ENCODE measurements at places on chromosomes 3 and 15.

- no peak for DNase-seq
These were observed 245.6 kb downstream of the CLSTN2 start for GRCh38 chr3:140180603-140181002.

DNA sequence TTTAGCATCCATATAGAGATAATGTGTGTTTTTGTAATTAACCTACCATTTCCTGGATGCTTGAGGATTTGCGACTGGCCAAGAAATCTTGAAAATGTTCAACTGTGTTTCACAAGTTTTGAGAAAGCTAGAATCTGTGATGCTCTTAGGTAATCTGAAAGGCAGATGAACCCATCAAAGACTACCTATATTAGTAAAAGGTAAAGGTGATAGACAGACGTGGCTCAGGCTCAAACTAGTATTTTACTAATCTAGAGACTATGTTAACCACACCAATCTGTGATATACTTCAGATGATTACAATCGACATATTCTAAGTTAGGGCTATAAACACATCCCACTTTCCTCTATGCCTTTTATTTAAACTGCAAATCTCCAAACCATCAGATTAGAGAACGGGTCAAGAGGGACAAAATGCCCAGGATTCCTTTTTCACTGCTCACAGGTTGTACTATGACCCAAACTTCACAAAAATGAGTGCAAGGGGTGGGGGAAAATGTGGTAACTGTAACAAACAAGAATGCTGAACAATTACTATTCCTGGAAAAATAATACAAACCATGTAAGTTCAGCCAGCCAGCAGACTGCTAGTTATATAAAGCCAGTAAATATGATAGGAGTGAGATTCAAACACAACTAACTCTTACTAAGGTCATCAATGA, 295.1 kb downstream of the FOXP1 start:
- DNase-seq, result no peak

DNA sequence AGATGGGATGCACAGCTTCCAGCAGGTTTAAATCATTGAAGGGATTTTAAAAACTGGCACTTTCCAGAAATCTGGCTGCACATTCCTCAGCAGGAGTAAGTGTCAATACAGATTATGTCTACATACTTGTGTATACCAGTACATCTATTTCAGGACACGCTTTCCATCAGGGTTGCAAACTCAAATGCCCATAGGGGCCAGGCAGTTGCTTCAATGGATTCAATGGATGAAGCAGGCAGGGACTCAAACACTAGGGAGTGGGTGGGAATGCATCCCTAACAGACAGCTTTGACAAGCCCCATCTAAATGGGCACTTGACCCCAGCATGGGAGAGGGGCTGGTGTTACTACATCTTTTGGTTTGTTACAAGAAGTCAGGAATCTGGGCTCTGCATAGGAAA, 136.8 kb downstream of the FOXP1 start:
- DNase-seq, result no peak

DNA sequence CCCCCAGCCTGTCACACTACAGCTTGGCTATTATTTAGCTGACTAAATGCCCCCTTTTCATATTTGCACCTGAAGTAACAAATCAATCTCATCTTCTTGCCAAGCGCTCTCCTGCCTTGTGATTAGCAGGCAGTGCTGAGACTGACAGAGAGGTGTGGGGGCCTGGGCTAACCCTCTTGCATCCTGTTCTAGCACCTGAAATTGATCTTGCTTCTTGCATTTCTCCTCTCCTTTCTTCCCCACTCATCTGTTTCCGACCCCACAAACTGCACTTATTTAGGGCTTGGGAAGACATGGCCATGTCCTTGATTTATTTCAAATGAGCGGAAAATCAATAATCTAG, 309.0 kb upstream of the PROK2 start:
- no peak for DNase-seq

GRCh38 chr15:59703979-59704796, 15.1 kb upstream of the BNIP2 start:
- DNase-seq, result no peak

- DNase-seq, result no peak
These were observed 32.5 kb downstream of the PHC3 start for GRCh38 chr3:170149016-170149415.

DNA sequence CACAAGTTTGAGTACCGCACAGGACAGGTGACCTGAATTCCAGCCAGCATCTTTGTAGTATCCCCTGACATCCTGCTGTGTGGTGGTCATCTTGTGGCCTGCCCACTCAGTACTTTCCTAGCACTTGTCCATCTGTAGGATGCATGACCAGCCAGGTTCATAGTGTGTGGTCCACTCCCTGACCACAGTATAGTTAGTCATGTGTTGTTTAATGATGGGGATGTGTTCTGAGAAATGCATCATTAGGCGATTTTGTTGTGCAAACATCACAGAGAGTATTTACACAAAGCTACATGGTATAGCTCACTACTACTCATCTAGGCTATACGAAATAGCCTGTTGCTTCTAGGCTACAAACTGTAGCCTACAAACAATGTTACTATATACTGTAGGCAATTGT, 16.9 kb upstream of the RBPMS2 start:
- no peak for DNase-seq

DNA sequence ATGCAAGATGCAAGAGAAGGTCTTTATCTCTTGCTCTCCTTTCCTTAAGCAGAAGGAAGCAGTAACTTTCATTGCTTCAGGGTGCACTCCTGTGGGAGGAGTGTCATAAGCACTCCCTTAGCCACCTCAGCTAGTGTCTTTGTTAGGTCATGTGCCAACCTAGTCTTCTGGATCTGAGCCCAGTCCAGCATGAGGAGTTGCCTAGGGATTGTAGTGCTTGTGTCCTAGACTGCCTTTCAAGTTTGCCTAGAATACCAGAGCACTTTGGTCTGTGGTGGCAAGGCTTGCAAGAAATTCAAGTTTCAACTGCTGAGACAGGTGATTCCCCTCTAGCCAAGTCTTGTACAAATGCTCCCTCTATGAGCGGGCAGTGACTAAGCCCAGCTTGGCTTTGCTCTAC, 633.6 kb downstream of the ZNF385D start:
- DNase-seq, result no peak

DNA sequence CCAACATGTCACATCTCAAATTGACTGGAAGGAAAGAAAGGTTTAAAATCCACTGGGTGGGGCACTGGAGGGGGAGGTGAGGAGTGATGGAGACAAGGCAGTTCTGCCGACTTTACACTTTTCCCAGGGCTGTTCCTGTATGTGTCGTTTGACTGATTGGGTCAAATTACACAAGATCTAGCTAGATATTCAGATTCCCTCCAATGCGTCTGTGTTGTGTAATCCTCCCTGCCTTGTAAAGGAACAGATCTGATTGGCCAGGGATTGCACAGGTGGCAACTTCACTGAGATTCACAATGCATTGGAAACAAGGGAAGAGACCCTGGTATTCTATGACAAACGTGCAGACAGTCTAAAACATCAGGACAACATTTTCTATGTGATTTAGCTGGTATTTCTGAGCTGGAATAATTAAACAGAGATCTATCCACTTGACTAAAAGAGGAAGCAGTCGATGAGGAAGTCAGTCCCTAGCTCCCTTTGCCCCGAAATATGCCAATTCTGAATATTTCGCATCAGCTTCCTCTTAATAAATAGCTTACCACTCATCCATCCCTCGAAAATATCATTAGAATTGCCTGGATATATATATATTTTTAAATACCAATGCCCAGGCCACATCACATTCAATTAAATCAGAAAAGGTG, 312.9 kb downstream of the RORA start:
- no peak for DNase-seq

GRCh38 chr3:88742674-88743507, 364.5 kb upstream of the EPHA3 start:
- no peak for DNase-seq

DNA sequence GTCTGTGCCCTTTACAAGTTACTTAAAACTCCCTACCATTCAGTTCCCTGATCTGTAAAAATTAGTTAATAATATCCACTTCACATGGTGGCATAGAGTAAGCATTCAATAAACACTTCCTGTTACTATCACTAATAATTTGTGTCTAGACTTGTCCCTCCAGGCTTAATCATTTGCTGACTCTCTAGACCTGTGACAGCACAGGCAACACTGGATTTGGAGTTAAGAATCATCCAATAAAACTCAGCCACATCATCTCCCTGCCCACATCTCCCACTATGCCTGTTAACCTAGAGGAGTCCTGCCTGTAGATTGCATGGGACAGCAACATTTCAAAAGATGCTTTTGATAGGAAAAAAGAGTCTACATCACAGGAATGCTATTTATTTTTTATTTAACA, 564.6 kb downstream of the MFSD1 start:
- DNase-seq, result no peak

DNA sequence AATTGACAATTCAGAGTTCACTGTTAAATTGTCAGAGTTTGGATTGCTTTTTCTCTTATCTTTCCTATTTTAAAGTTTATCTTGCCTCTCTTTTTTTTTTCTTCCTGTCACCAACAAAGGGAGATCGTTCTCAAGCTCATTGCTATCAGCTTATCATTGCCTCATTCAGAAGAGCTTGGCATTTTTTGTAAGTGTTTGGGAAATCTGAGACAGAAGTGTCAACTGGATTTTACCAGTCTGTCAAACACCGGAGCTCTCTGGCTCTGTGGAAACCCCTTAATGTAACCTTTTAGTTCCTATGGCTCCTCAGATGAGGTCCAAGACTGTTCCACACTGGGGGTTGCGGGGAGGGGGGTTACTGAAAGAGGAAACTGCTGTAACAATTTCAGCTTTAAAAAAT, 10.6 kb upstream of the TFG start:
- DNase-seq, result no peak

GRCh38 chr15:68431792-68432401, at the start of gene ITGA11:
Gene ITGA11 (minus strand): TSS chr15:68432163. CDS start chr15:68432066, 97 bp downstream.
- DNase-seq, result no peak

GRCh38 chr15:35321926-35322325, 224.0 kb downstream of the DPH6 start:
- no peak for DNase-seq

DNA sequence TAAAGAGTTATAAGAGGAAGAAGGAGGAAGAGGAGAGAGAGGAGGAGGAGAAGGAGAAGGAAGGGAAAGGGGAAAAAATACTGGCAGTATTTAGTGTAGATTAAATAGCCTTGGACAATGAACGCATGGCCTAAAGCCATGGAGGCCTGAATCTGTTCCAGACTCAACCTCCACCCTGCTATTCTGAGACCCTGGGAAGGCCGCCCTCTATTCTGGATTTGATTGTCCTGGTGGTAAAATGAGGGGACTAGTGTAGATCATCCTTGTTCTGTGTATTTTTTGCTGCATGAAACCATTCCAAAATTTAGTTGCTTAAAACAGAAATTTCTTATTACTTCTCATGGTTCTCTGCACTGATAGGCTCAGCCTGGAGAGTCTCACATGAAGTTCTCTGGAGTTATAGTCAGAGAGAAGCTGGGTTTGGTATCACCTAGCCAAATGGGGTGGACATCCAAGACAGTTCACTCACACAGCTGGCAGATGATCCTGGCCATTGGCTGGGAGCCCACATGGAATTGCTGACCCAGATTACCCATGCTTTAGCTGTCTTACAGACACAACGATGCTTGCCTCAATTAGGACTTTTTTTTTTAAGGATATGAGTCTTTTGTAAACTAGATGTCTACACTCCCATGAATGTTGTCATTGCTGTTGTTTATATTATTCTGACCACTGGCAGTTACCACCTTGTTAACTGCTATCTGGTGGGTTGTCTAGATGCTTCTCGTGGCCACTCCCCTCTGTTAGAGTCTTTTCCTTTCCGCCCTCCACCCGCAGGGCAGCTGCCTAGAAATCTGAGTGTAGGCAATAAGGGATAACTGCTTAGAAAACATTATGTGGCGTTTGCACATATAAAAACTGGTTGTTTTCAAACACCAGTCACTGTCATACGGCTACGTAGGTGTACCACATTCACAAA, 149.9 kb downstream of the SST start:
- DNase-seq, result no peak

- no peak for DNase-seq
These were observed 243.5 kb upstream of the TPM1 start for GRCh38 chr15:62799037-62799436.

DNA sequence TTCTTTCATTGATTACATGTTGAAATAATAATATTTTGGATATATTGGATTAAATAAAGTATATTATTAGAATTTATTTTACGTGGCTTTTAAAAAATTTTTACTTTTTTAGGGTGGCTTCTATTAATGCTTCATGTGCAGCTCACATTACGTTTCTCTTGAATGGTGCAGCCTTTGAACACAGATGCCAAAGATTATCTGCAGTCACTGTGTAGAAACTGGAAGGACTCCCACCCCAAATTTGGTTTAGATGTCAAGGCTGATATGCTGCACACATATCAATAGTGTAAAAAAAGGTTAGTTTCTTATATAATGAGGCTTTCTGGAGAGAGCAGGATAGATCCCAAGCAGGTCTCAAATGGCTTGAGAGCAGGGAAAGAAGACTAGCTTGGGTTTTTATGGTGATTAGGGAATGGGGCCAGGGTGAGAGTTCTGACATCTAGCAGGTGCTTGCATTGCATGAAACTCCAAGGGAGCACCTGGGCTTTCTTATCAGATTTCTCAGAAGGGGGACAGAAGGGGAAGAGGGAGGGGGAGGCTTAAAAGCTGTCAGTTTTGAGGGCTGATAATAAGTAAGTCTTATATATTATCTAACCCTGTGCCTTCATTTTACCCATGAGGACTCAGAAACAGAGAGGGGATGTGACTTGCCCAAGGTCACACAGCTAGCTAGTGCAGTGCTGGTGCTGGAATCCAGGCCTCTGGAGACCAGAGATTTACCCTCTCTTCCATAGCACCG, 89.6 kb downstream of the CHST2 start:
- no peak for DNase-seq

- no peak for DNase-seq
These were observed 41.4 kb upstream of the DNAJC19 start for GRCh38 chr3:181030948-181031347.

GRCh38 chr3:11498646-11499045, 145.1 kb downstream of the VGLL4 start:
- DNase-seq, result no peak

GRCh38 chr3:189937302-189938127, 183.2 kb downstream of the P3H2 start:
- DNase-seq, result no peak

DNA sequence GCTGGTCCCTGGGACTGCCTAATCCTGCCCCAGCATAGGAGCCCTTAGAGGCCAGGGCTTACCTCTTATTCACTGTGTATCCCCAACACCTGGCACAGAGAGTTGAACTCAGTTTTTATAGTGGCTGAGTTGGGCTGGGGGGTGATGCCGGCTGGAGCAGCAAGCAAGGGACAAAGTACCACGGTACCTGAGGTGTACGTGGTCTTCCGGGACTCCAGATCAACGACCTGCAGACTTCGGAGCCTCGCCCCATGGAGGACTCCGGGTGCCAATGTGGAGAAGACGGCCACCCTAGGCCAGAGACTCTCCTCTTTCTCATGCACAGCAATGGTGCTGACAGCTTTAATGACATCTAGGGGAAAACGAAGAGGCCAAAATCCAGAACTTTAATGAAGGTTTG, 8.1 kb downstream of the WDR73 start:
- DNase-seq, result no peak

DNA sequence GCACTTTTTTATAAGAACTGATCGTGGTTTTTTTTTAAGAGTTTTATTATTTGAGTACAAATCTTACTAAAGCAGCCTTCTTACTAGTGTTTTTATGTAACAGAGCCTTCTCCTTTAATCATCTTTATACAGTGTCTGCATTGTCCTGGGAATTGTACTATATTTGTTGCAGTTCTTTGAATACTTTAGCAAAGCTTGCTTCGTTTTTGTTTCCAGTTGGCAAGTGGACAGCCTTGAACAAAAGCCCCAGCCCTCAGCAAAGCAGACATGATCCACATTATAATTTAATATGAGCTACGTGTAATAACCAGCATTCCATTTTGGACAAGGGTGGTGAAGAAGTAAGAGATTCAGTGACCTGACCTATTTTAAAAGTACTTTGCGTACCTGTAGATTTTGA, 112.2 kb upstream of the FLNB start:
- no peak for DNase-seq

GRCh38 chr3:146133441-146133840, 27.5 kb downstream of the PLOD2 start:
- DNase-seq, result no peak

All from T-helper 2 cell treated with Interferon-gamma antibody and Interleukin-4, amounts not matched to agents 5 μg/mL and 100 μg/mL, for 36 hours (primary cell).